ENCODE measurements at places on chromosomes 1 and 21. TPM values are rescaled to one million over a fixed set of nuclear protein-coding genes. Genes with fewer than 3 reads are reported as not detected.

GRCh38 chr1:15525050-15526020 is 1.3 kb upstream of the DNAJC16 start:
- peak; percentile 97 for DNase-seq

- no peak for DNase-seq
These were observed 4.4 kb downstream of the CLDN19 start for GRCh38 chr1:42735477-42736105.

GRCh38 chr21:36825658-36826057 is 126.7 kb downstream of the SIM2 start:
- DNase-seq, result no peak

- no peak for DNase-seq
These were observed 10.9 kb upstream of the UBR4 start for GRCh38 chr1:19220991-19221390.

DNA sequence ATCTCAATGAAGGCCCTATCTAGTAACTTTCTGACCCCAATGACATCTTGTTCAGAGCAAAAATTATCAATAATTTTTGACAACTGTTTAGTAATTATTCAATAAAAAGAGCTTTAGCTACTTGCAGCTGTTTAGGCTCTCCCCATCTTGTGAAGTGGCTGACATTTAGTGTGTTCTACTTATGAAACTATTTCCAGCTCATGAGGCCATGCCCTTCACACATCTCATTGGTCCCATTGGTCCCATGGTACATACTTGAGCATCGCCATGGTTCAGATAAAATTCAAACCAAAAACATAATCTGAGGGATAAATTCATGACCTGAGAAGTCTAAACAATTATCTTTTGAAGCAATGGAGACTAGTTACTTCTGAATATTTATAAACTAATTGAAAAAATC is 24.2 kb downstream of the SPRTN start:
- DNase-seq, result no peak

GRCh38 chr1:109788695-109789521 is 25.2 kb upstream of the EPS8L3 start:
- DNase-seq, result peak; percentile 18

Gene CLDN19
- not detected for total RNA-seq

- peak; percentile 97 for DNase-seq
These were observed at the start of the genes PPCS and ZMYND12 for GRCh38 chr1:42456010-42456753. Gene PPCS, plus strand, starts transcription at chr1:42456543. Its CDS starts 23 bp downstream, at chr1:42456566. Gene ZMYND12, minus strand, starts transcription at chr1:42456022. Its CDS starts 25 bp downstream, at chr1:42455997.

DNA sequence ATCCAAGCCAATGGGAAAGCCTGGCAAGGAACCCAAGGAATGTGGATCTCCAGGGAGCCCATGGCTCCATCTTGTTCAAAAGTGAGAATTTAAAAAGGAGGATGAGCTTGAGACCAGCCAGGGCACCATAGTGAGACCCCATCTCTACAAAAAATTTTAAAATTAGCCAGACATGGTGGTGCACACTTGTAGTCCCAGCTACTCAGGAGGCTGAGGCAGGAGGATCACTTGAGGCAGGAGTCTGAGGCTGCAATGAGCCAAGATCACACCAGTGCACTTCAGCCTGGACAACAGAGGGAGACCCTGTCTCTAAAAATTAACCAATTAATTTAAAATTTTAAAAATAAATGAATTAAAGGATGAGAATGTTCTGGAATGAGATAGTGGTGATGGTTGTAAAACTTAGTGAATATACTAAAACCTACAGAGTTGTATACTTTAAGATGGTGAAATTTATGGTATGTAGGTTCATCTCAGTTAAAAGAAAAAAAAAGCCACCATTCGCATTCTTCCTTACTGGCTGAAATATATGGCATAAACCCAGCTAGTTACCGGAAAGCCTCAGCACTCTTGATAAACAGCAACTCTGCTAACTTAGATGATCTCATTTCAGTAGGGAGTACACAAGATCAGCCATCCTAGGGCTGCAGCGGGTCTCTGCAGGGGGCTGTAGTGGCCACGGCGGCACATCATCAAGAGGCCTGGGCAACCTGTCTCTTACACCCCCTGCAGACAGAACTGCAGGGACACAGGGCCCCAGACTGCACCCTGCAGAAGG is 48.3 kb upstream of the H6PD start:
- no peak for DNase-seq

Gene NKAIN1
- total RNA-seq, result not detected

- DNase-seq, result no peak
These were observed 62.8 kb upstream of the LAX1 start for GRCh38 chr1:203702130-203702577.

DNA sequence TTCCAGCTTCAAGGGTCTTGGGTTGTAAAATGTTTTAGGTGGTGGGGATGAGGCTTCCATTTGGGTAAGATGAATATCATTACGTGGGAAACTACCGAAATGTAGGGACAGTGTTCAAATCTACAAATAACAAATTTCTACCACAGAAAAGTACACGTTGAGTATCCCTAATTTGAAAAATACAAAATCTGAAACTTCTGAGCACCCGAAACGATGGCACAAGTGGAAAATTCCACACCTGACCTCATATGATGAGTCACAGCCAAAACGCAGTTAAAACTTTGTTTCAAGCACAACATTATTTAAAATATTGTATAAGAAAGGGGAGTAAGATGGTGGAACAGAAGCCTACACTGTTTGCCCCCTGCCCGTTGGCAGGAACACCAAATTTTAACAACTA is 8.8 kb upstream of the HENMT1 start:
- no peak for DNase-seq

DNA sequence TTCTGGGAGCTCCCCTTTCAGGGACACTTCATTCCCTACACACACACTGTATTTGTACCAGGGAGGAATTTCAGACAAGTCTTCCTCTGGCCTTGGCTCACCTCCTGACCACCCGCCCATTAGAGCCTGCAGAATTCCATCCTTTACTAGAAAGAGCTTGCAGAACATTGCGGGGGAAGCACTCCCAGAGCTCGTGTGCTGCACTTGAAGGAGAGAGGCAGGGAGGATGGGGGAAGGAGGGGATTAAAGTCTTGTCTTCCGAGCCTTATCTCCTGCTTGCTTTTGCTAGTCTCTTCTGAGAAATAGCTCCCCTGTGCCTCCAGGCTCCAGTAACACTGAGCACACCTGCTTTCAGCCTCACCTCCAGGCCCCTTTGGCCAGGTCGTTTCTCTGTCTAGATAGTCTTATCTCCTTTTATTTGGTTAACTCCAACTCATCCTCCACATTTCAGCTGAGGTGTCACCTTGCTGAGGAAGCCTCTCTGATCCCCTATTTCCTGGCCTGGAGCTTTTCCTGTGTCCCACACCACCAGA is 62.0 kb downstream of the PCNX2 start:
- DNase-seq, result no peak

Gene ADAMTS5
- total RNA-seq, result 0.46 TPM
